NCI-H510A treated with DMSO at 0.1 percent for 48 hours (cell line): ENCODE measurements at places on chromosomes 7 and 10.

DNA sequence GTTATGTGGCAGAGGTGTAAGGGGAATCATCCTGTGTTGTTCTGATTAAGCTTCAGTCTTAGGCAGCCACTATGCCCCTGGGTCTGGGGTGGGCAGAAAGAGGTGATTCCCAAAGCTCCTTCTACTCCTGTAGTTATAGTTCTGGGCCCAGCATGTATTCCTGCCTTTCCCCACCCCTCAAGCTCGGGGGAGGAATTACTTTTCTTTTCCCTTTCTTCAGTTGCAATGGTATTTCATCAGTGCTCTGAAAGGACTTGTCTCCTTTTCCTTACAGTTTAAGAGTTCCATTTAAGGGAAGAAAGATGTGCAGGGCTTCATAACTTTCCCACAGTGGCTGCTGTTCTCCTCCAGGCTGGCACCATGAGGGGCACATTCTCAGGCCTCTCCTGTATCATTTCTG lies 94.2 kb downstream of the MTPAP start:
- no peak for DNase-seq

DNA sequence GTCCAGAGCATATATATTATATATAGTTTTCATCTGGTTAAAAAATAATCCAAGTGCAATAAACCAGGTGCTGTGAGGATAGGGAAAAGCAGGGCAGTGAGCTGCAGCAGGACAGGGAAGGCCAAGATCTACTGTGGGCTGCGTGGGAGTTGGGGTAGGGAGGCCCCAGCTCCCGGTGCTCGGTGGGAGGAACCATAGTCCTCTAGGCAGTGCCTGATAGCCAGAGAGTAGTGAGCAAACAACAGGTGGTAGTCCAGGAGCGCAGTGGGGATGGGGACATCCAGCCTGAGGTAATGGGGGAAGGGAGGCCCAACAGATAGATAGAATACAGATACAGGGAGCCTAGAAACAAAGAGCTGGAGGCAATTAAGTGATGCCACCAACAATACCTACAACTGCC lies 4.1 kb upstream of the BMPR1A start:
- peak; percentile 75 for DNase-seq

- DNase-seq, result no peak
Observed at GRCh38 chr10:71693377-71693776, 26.2 kb downstream of the C10orf105 start.

- no peak for DNase-seq
Observed at GRCh38 chr10:43978091-43978490, 329.4 kb upstream of the ZNF32 start.

DNA sequence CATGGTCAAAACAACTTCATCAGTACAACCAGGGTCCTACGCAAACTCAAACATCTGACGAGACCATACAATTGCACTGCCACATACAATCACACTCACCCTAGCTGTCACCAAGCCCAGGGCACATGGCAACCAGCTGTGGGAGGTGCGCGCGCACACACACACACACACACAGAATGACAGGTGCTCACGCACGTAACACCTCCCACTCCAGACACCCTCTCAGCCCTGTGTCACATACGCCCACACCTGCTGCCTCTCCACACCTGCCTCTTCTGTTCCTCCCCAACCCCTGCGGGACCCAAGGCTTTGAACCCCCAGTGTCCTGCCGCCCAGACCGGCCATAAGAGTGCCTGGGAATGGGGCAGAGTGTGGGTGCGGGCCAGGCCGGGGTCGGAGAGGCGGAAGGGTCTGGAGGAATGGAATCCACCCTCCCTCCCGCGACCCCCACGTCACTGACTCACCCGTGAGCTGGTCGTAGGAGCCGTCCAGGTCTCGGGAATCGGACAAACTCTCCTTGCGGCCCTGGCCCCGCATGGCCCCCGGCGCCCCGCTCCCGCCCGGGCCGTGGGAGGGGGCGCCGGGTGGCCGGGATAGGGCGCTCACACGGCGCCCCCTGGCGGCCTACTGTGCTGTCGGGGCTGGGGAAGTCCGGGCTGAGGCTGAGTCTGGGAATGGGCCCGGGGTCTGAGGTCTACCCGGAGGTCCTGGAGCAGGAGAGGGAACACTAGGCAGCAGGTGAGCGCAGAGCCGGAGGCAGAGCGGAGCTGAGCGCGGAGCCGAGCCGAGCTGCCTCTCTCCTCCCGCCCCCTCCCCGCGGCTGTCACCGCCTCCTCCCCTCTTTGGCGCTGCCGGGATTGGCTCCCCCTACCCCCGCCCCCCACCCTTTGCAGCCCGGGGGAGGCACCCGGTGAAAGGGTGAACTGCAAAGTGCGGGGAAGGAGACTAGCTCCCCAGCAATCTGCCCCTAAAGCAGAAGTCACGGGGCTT lies at the start of gene KCNIP2:
Gene KCNIP2 (minus strand): TSS at position 769 of the 990 bp plus-strand sequence. CDS start 232 bp downstream, at position 537.
- DNase-seq, result peak; percentile 40

- no peak for DNase-seq
Observed at GRCh38 chr10:23037561-23037960, 57.8 kb upstream of the MSRB2 start.

DNA sequence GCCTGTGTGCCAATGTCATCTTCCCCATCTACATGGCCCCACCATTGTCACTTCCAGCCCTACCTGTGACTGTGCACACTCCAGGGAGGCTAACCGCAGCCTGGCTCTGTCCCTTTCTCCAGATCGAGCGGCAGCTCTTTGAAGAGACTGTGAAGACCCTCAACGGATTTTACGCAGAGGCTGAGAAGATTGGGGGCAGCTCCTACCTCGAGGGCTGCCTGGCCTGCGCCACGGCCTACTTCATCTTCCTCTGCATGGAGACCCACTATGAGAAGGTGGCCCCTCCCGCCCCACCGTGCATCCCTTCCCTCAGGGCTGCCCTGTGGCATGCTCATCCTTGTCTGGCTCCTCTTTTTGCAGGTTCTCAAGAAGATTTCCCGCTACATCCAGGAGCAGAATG lies 14.2 kb downstream of the GOLGA7B start:
- no peak for DNase-seq

DNA sequence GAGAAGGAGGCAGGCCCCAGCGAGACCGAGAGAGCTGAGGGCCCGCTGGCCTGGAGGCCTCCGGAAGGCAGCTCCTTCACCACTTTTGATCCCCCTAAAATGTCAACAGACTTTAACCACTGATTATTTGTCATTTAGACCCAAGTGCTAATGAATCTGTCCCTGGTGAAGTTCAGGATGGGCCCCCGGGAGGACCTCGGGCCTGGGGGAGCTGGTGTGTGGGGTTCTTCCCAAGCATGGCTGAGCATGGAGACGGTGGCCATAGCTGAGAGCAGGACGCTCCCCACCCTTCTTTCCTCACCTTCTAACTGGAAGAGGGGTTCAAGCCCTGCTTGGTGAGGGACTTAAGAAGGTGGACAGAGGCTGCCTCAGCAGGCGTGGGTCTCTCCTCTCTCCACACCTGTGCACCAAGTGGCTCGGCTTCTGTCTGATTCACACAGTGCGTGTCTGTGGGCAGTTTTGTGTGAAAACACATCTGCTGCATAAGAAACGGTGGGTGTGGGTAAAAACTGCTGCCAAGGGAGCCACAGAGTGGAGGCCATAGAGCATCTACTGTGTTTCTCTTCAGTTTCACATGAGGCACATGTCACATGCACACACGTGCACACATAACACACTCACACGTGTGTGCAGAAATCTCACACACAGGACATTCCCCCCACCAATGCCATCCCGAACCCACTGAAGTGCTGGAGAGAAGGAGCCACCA lies 53.5 kb upstream of the VIPR2 start:
- no peak for DNase-seq

DNA sequence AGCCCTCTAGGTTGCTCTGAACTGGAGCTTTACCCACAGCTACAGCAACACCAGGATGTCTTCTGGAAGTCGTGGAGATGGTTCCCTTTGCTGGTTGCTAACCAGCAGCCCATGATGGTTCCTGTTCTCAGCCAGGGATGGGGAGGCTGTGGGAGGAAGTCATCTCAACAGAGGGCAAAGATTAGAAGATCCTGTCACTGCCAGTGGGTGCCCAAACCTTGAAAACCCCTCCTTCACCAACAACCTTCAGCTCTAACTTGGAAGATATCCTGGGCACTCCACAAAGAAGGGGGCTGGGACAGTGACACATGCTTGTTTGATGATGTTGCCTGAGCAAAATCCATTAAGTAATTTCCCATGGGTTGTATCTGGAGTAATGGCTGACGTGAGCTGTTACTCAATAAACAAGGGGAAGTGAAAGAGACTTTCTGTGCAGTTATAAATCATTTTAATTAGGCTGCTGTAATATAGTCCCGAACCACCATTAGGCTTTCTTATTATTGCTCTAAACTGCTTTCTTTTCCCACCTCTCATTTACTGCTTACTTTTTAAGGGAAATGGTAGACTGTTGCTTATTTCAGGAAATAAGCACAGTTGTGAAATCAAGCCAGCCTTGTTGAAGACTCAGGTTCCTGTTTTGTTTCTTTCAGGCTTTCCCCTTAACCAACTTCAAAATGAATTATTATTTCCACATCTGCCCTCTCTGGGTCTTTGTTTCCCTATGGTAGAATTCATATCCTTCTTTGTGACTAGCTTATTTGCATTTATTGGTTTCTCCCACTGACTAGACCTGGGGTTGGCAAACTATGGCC lies 124.8 kb downstream of the PPP1R17 start:
- no peak for DNase-seq

DNA sequence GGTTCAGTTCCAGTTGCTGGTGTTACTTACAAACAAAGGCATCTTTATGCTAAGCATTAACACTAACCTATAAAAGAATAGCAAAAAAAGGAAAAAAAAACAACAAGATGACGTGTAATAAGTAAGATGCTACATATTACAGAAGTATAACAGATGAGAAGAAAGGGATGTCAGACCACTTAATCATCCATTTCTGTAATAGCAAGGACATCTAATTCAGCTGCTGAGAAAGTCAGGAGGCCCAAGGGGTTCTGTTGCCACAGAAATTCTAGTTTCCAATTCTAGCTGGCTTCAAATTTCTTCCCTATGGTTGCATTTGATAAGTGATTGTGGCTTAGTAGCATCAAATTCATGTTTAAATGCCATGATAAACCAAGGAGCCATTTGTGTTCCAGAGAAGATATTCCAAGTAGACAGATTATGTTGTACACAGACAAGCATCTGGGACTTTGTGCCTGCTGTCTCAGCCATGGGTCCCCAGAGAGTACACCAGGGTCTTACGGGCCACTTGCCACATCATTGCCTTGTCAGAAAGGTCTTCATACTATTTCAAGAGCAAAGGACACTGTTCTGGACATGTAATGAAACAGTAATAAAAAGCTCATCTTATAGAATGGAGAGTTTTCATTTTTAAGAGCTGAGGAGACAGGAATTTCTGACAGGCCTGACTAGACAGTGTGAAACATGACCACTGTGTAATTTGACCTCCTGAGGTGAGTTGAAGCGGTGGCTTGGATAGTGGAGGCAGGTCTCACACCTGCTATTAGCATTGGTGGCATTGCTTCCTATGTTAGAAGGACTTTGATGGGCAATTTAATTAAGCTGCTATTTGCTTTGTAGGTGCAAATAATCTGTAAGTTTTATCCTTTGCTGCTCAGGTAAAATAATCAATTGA lies 4.2 kb upstream of the ASB4 start:
- DNase-seq, result peak; percentile 22

- DNase-seq, result no peak
Observed at GRCh38 chr7:31003721-31004120, 40.0 kb downstream of the GHRHR start.

DNA sequence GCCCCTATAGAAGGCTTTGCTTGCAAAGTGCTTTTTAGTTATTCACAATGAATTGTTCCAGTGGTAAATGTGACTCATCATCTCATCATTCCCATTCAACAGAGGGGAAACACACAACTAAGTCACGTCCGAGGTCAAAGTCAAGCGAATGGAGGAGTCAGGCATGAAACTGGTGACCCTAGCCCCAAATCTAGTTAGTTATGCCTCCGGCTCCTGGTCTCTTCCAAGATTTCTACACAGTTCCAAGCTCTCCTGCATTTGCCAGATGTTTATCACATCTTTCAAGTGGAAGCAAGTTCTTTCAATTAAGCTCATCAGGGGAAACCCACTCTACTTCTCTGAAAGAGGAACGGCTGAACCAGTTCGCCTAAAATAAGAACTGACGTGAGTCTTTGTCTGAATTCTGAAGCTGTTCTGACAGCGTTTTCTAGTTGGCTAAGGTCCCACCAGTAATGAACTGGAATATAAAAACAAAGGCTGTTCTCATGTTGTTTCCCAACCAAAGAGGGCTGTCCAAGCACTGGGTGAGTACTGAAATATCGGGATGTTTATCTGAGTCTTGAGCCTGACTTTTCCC lies 140.9 kb upstream of the NRBF2 start:
- no peak for DNase-seq

DNA sequence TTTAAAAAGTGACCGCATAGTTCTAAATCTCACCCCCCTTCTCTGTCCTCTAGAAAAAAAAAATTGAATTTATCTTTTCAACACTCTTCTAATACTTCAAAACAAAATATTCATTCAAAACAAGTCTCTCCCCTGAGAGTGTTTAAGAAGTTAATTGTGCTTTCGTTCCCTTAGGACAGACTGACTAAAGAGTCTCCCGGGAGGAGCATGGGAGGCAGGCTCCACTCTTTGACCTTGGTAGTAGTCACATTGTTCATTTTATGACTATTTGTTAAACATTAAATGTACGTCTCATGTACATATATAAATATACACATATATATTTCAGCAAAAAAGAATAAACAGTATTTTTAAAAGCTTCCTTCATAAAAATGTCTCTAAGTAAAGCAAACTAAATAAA lies 35.3 kb upstream of the SPOCK2 start:
- DNase-seq, result no peak
